ENCODE measurements at places on chromosomes 2 and 18. TPM values are rescaled to one million over a fixed set of nuclear protein-coding genes. Genes with fewer than 3 reads are reported as not detected.

INO80C gene
- total RNA-seq, result 20.3 TPM

STK16 gene
- 19.2 TPM for total RNA-seq

KRTCAP3 gene
- 0.63 TPM for total RNA-seq

ASTL gene
- total RNA-seq, result not detected

ELOA2 gene
- total RNA-seq, result not detected

TRIM43 gene
- total RNA-seq, result not detected

SOWAHC gene
- 2.3 TPM for total RNA-seq

TDRD15 gene
- not detected for total RNA-seq

IAH1 gene
- total RNA-seq, result 82.9 TPM

TMEM37 gene
- total RNA-seq, result 2.4 TPM

All from left ventricle myocardium inferior (tissue), 1 donor.